ENCODE measurements at places on chromosomes 7 and 10.

DNA sequence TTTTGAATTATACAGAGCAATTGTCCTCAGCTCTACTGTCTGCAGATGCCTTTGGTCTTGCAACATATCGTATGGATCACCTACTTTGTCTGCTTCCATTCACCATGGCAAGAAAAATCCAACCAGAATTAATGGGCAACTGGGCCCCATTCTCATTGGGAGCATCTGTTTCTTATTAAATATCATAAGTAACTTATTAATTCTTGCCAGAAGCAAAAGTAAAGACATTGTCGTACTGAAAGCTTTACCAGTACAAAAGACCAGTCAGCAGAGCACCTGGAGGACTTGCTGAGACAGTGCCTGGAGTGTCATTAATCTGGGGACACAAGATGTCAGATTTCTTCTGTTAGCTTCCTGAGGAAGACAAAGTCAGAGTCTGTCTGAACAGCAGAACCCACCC is 404.5 kb downstream of the INHBA start:
- no peak for DNase-seq

DNA sequence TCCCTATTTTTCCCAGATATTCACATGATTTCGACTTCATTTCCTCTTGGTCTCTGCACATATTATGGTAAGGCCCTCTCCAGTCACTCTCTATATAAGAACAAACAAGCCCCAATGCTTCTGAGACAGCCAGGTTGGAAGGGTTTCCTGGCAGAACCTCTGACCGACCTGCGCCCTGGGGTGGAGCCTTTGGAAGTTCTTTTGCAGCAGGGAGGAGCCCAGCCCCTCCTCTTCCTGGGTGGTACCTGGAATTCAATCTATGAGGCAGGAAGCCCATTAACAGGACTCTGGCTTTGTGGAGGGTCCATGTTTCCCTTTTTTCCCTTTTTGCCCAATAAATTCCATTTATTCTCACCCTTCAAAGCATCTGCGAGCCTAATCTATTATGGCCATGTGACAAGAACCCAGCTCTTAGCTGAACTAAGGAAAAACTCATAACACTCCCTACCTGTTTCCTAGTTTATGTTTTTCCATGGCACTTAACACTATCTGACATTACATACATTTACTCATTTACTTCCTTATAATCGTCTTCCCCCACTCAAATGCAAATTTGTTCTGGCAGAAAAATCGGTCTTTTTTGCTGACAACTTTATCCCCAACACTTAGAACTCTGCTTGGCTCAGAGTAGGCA is 92.5 kb upstream of the FRMD4A start:
- no peak for DNase-seq

- no peak for DNase-seq
These were observed 93.5 kb upstream of the LRRC4 start for GRCh38 chr7:128124786-128125185.

DNA sequence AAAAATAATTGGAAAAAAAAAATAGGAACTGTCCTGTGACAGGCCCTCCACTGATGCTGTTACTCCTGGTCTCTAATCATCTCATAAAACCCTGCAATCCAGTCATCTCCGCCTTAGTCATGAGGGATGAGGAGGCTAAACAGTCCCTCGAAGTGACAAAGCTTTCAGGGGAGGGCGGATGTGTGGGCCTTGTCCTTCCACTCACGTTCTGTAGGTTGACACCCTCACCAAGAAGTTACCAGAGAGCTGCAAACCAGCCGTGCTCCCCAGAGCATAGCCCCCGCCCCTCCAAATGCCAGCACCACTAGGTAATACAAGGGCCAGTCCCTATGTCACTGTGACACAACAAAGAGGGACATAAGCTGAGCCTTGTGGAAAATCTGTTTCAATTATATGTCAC is 11.9 kb downstream of the COBL start:
- DNase-seq: no peak

DNA sequence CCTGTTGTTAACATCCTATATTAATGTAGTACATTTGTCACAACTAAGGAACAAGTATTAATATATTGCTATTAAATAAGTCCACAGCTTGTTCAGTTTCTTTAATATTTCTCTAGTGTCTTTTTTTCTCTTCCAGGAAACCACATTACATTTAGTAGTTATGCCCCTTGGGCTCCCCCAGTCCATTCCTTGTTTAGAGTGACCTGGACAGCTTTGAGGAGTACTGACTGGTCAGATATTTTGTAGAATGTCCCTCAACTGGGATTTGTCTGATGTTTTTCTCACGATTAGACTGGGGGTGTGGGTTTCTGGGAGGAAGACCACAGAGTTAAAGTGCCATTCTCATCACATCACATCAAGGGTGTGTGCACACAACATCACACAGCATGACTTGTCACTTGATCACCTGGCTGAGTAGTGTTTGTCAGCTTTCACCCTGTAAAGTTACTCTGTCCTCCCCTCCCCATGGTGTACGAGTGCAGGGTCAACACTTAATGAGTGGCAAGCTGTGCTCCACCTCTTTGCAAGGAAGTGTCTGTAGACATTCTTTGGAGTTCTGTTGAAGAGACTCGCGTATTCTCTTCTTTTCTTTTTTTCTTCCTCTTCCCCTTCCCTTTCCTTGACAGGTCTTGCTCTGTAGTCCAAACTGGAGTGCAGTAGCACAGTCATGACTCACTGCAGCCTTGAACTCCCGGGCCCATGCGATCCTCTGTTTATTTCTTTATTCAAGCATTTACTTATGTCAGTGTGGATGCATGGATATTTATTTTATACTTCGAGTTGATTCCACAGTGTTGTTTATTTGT is 10.2 kb downstream of the LMTK2 start:
- no peak for DNase-seq

Measured in stimulated activated naive CD8-positive, alpha-beta T cell treated with anti-CD3 and anti-CD28 coated beads, Interleukin-15, Interleukin-2, amounts not matched to agents 100 U/mL and 50 U/mL, for 24 hours (primary cell).